ENCODE measurements at places on chromosomes 2 and 18.

- no peak for DNase-seq
These were observed 52.8 kb downstream of the RPL37A start for GRCh38 chr2:216551234-216552068.

DNA sequence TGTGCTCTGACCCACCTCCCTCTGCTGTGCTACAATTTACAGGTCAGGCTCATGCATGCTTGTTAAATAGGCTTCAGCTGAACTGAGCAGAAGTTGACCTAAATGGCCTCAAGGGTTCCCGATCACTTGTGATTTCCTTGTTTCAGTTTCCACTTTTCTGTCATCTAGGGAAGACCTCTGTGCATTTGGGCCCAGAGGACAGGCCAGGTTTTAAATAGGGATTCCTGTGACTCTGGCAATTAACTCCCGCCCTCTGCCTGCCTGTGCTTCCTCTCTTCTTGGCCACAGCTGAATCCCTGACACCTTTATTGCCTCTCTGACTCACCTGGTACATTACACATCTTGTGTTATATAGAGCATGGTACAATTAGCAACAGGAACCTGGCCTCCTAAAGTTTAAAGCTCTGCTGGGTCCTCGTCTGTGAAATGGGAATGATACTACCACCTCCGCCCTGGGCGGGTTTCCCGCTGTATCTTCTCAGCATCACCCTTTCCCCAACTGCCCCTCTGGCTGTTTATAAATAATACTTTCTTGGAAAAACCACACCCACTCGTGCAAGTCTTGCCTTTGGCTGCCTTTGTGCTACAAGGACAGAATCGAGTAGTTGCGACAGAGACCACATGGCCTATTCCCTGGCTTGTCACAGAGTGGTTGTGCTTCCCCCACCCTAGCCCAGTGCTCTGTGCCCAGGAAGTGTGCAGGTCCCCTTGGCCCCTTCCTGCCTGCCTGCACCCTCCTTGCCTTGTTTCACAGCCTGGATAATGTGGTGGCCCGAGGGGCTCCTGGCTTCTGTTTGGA, 7.9 kb downstream of the CABLES1 start:
- no peak for DNase-seq

DNA sequence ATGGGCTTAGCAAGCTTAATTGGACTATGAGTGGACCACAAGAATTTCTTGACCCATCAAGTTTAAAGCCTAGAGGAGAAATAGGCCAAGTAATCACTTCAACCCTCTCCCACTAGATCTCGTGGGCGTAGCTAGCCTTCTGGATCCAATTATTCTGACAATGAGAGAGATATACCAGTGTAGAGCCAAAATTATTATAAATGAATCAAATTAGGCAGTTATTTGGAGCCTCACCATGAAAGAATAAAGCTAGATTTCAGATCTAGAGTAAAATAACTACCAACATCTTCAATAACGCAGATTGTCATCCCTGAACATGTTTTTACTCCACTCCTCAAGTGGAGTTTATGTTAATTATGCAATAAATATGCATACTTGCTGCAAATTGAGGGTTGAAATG, 143.9 kb upstream of the CDH20 start:
- DNase-seq = no peak

DNA sequence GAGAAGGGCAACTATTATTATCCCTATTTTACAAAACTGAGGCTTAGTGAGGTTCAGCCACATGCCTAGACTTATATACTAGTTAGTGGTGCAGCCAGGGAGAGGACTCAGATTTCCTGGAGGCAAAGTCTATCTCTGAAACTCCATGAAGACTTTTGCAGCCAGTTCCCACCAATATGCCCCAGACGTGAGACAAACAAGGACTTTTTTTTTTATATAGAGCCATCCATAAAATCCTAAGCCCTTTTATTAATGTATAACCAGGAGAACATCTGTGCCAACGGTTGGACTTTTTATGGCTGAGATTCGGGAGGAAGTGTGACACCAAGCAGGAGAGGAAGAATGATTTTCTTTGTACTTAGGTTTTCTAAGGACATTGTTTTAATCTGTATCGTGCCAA, 29.9 kb downstream of the LIPG start:
- no peak for DNase-seq

DNA sequence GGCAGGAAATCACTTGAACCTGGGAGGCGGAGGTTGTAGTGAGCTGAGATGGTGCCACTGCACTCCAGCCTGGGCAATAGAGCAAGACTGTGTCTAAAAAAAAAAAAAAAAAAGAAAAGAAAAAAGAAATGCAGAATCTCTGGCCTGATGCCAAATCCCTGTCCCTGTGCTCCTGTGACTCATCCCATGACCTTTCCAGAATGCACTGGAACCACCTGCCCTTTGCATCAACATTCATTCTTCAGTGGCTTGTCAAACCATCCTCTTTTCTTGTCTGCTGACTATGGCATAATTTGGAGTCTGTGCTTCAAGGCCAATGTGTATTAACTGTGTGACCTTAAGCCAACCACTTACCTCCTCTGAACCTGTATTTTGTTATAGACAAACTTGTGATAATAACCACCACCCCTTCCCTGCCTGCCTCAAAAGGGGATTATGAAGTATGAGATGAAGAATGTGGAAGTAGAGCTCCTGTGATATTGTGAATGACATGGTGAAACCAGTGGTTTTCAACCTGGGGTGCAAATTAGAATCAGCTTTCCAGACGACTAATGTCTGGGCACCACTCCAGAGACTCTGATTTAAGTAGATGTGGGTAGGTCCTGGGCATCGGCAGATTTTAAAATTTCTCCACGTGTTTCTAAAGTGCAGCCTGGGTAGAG, 189.3 kb downstream of the CLIP4 start:
- peak; percentile 63 for DNase-seq

DNA sequence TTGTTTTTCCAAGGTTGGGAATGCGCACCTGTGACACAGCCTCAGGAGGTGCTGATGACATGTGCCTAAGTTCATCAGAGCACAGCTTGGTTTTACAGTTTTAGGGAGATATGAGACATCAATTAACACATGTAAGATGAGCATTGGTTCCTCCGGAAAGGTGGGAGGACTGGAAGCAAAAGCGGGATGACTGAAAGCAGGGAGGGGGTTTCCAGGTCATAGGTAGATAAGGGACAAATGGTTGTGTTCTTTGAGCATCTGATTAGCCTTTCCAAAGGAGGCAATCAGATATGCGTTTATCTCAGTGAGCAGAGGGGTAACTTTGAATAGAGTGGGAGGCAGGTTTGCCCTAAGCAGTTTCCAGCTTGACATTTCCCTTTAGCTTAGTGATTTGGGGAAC, 26.3 kb downstream of the CAPG start:
- DNase-seq = no peak

- no peak for DNase-seq
These were observed 181.5 kb upstream of the ITGA4 start for GRCh38 chr2:181275643-181276070.

GRCh38 chr2:187419808-187420207, 28.2 kb downstream of the CALCRL start:
- no peak for DNase-seq

Data from BE2C (cell line).